ENCODE measurements at places on chromosomes 13 and 19.

DNA sequence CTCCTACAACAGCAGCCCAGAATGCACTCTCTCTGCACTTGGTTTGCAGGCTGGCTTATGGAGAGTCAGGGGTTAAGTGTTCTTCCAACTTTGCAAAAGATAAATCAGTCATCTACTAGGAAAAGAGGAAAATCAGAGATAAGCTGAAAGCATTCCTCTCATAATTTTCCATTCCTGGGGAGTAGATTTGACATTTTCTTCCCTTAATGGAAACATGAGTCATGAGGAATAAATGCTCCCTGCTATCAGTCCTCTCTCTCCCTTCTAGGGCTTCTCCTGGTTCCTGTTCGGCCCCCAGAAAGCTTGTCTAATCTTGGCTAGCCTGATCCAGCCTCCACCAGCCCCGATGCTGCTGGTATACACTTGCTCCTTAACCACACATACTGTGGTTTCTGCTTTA, 28.4 kb upstream of the ENOX1 start:
- no peak for DNase-seq

DNA sequence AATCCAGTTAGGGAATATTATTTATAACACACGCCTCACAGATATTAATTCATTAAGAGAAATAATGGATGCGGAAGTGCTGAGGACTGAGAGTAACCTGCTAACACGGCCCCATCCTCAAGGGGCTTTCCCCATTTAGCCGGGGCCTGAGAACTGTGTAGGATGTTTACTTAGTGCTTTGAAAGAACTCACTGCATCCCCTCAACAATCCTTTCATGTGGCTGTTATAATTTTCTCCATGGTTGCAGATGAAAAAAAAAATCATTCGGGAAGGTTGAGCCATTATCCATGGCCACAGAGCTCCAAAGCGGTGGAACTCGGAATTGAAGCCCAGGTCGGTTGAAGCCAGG, 98.2 kb downstream of the ING1 start:
- DNase-seq, result no peak

GRCh38 chr13:85661675-85662074, 137.5 kb downstream of the SLITRK6 start:
- no peak for DNase-seq

DNA sequence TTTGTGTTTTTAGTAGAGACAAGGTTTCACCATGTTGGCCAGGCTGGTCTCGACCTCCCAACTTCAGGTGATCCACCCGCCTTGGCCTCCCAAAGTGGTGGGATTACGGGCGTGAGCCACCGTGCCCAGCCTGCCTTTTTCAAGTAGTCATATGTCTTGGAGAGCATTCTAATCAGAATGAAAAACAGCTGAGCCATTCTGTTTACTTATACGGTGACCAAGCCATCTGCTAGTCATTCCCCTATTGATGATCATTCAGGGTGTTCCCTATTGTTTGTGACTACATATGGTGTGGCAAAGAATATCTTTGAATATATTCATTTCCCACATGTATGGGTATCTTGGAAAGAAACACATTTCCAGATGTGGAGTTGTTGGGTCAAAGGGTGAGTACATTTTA, 17.2 kb downstream of the BLOC1S3 start:
- no peak for DNase-seq

DNA sequence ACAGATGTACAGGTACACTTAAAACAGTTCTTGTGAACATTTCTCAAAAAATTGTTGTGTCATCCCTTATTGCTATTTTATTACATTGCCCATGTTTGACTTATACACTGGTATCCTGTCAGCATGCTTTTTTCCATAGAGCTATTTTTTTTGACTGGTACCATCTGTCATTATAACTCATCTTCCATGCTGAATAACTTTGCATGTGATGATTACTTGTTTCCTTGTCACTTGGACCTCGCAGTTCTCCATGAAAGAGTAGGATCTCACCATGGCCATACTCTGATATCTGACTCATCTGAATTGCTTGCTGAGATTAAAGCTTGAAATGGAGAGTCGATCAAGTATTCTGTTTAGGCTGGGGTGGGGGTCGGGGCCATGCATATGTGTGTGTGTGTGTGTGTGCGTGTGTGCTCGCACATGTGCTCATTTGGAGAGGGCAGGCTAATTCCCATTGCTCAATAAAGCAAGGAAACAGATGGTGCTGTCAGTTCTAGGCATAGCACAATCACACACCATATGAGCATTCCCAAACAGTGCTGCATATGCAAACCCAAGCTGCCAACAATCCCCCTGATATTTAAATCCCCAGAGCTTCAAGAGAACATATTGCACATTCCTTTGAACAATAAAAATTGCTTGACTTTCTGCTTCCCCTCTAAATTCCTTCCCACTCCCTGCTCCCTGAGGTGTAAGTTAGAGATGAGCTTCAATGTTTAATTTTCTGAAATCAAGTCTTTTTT, 62.9 kb downstream of the NHLRC3 start:
- DNase-seq, result no peak

GRCh38 chr19:11445141-11445540, 9.7 kb downstream of the PRKCSH start:
- DNase-seq, result no peak

GRCh38 chr19:53864308-53864836, 3.3 kb upstream of the MYADM start:
- DNase-seq, result peak; percentile 9

- no peak for DNase-seq
These were observed 102.7 kb upstream of the POSTN start for GRCh38 chr13:37701306-37701705.

- DNase-seq, result no peak
These were observed 1020.5 kb upstream of the SLC10A2 start for GRCh38 chr13:104086759-104087158.

DNA sequence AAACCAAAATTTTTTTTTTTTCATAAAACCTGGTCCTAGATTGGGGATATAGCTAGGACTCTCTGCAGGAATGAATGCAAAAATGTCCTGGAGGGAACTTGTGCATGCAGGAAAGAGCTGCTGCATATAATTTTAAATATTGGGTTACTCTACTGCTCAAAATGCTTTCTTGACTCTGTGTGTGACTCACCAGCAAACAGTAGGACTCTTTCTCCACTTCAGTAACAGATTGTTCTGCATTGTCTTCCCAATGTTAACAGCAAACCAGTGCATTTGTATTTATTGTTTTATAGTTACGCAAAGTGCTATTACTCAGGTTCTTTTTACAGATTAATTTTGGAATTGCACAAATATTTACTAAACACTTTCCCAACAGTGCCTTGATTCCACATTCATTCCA, 163.7 kb upstream of the KL start:
- DNase-seq, result no peak

GRCh38 chr13:95319551-95320274, 18.5 kb upstream of the ABCC4 start:
- no peak for DNase-seq

DNA sequence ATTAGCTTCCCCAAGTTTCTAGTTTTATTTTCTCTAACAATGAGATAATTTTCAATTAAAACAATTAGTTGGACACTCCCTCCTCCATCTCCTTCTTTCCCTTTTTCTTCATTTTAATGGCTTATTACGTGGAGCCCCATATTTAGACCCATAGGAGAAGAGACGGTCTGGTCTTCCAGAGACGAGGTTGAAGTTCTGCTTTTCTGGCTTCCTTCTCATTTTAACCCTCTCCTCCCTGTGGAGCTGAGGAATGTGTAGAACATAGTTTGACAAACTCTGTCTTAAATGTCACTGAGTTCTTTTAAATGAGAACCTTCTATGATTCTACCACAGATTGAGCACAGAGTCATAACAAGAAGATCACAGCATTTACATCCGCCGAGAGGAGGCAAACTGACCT, 86.8 kb downstream of the EDNRB start:
- no peak for DNase-seq

- DNase-seq, result no peak
These were observed 8.4 kb downstream of the COL5A3 start for GRCh38 chr19:10001899-10002298.

- no peak for DNase-seq
These were observed 15.7 kb upstream of the SELENOW start for GRCh38 chr19:47762615-47763308.

DNA sequence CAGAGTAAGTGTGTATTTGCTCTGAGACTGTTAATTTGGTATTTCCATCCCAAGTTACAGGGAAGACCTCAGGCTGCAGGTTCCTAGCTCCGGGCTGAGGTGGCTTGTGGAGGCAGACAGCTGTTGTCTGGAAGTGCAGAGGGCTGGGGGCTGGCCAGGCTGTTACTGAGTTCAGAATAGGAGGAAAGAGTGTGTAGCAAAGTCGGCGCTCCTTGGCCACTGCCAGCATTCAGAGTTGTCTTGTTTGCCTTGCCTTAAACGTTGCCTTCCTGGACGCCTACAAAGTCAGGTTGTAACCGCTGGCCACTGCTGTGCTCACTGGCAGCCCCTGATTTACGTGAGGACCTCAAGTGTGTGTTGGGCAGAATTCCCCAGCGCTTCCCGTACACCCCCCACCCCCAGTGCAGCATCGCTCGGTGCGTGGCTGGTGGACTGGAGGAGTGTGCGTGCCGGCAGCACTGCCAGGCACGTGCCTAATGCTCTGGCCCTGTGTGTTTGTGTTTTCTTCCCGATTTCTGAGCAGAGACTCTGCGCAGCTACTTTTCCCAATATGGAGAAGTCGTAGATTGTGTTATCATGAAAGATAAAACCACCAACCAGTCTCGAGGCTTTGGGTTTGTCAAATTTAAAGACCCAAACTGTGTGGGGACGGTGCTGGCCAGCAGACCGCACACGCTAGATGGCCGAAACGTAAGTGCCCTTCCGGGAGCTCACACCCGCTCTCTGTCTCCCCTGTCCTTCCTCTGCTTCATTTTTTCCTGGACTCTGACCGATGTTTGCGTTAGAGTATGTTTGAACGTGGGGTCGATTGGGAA, 10.5 kb downstream of the DAZAP1 start:
- DNase-seq, result no peak

DNA sequence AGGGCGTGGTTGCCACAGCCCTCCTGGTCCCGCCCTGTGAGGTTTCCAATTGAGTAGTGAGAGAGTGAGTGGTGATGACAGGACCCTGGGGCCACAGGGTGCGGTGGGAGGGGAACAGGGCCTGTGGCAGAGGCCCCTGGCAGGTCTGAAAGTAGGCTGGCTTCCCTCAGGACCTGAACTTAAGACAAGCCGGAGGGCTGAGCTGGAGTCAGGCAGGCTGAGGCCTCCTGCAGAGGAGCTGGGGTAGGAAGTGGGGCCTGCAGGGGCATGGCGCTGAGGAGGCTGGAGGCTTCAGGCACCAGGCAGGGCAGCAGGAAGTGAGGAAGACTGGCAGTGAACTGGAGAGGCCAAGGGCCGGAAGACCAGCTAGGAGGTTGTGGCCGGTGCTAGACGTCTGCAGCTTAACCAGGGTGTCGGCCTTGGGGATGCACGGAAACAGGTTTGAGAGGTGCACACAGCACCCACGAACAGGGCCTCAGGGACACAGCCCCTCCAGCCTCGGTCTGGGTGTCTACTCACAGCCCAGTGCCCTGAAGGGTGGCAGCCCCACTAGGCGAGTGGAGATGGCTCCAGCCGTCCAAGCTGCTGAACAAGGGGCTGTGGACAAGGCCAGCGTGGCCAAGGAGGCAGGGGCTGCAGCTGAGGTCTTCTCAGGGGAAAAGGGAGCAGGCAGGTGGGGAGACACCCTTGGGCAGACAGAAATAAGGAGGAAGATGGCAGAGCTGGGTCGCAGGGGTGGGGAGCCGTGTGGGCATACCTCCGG, 17.8 kb downstream of the POP4 start:
- DNase-seq, result no peak

- DNase-seq, result no peak
These were observed 677 bp downstream of the TGDS start for GRCh38 chr13:94595001-94595949.

- no peak for DNase-seq
These were observed 30.5 kb downstream of the MTRF1 start for GRCh38 chr13:41232578-41233480.

DNA sequence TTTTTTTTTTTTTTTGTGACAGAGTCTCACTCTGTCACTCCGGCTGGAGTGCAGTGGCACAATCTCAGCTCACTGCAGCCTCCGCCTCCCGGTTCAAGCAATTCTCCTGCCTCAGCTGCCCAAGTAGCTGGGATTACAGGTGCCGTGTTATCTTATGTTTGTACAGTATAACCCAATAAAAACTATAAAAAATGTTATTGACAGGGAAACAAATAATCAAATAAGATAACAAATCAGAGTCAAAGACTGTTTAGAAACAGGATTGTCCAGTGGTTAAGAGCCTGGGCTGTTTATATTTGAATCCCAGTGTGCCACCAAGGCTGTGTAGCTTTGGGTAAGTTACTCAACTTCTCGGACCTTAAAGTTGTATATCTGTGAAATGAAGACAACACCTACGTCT, 19.1 kb upstream of the LMTK3 start:
- no peak for DNase-seq

GRCh38 chr19:30855442-30855841, 483.3 kb downstream of the ZNF536 start:
- no peak for DNase-seq

GRCh38 chr13:24247016-24247415, 62.4 kb upstream of the C1QTNF9 start:
- no peak for DNase-seq

GRCh38 chr19:38877781-38878574, at the start of gene RINL:
Gene RINL (minus strand): TSS chr19:38878275. CDS start chr19:38876742, 1,533 bp downstream.
- no peak for DNase-seq

GRCh38 chr13:49253310-49253709, 5.6 kb downstream of the CDADC1 start:
- DNase-seq, result no peak

DNA sequence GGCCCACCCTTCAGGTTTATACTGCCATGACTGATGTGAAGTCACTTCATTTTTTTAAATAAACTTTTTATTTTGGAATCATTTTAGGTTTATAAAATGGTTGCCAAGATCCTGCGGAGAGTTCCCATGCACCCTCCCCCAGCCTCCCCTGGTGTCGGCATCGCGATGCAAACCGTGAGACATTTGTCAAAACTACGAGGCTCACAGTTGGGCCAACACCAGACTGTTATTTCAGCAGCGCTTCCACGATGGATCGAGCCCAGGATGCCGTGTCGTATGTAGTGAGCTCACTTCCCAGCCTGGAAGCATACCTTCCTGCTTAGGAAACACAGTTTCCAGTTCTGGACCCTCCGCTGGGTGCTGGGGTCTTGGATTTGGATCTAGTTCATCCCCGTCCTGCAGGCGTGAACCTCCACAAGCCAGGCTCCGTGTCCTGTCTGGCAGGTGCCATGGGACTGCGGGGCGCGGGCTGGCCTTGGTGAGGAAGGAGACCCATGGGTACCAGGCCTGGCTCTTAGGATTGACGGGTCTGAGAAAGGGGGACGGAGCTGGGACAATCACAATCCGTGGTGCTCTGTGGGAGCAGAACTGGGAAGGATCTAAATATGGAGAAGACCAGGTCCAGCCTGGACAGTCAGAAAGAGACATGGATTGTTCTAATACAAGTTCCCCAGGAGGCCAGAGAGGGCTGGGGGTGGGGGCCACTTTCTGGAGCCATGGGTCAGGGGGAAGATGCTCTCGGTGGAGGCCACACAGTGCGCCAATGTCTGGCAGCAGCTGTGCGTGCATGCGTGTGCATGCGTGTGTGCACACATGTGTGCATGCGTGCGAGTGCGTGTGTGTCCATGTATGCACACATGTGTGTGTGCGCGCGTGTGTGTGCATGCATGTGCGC, 2.4 kb upstream of the SBK2 start:
- no peak for DNase-seq

GRCh38 chr19:16589917-16590316, 17.7 kb upstream of the SLC35E1 start:
- DNase-seq, result no peak

GRCh38 chr13:27997904-27998522, 9.5 kb upstream of the URAD start:
- DNase-seq, result no peak

GRCh38 chr13:51590971-51591627, 6.8 kb downstream of the WDFY2 start:
- no peak for DNase-seq
